ENCODE measurements at places on chromosomes 2 and 18.

- DNase-seq = no peak
Measured at GRCh38 chr2:189582140-189582808, 1.7 kb upstream of the SLC40A1 start.

GRCh38 chr2:39128919-39129391 lies 8.1 kb upstream of the SOS1 start:
- DNase-seq = peak; percentile 46

DNA sequence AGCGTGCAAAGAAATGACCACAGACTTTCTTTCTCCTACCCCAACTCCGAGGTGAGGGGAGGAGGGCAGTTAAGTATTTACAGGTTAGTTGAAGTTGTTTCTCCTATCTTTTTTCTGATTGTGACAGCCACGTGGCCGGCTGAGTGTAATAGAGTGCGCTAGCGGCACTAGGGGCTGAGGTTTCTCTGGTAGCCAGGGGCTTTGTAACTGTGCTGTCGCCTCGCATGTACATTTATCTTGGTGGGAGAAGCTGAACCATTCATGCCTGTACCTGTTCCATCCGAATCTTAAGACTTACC lies 214.1 kb upstream of the STON1 start:
- peak; percentile 10 for DNase-seq

DNA sequence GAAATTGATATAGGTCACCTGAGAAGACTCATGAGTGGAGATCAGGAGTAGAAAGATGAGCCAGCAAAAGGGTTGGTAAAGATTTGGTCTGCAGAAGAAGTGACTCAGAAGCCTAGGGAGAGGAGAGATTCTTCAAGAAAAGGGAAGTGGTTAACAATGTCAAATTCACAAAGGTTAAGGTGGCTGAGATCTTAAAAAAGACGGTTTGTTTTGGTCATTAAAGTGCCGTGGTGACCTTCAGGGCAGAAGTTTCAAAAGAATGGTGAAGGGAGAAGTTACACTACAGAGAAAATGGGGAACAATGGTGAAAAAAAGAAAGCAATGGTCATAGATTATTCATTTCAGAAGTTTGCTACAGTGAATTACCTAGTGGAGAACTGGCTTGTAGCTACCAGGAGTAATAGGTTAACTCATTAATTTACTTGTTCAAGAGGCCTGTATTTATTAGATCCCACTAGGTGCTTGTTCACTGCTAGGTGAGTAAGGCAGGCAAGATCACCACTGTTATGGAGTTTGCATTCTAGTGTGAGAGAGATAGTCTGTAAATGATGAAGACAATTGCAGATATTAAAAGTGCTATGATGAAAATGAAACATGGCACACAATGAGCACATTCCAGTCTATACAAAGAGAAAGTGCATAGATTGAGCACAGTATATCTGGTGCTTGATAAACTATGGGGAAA lies 43.0 kb downstream of the FBXO48 start:
- no peak for DNase-seq

GRCh38 chr2:55093381-55093780 lies 43.1 kb upstream of the RTN4 start:
- DNase-seq = no peak

DNA sequence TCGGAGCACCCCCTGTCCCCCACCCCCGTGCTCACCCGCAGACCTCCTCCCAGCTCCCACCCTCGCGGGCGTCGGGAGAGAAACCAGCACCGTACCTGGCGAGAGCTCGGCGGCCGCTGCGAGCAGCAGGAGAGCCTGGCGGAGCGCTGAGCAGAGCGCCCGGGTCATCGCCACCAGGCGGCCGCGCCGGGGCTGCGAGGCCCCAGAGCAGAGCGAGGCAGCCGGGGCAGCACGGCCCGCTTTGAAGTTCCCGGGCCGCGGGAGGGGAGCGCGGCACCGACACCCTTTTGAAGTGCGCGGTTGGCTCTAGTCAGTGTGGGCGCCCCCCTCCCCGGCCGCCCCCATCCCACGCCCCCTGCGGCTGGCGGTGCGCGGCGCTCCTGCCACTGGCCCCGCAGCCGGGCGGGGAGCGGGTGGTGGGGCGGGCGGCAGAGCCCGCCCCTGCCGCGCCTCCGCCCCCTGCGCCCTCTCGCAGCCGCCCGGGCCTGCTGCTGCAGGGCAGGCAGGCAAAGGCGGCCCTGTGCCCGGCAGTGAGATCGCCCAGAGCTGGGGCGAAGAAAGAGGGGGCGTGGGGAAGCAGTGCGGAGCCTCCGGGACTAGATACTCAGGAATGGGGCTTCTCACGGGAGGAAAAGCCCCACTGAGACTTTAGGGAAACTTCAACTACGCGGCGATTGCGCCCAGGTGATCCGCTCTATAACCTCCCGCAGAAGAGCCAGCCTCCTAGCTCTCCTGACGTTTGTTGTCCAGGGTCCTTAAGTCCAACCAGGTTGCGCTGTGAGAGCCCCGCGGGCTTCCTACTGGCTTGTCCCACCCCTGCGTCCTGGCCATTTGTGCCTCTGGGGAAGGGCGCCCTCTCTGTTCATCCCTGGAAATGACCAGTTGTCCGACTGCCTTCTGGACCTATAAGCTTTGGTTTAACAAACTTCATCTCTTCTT lies at the start of gene ACVR1C:
Gene ACVR1C, minus strand, starts transcription at position 388 of the 939 bp plus-strand sequence. Its CDS starts 220 bp downstream, at position 168.
- DNase-seq = peak; percentile 11

DNA sequence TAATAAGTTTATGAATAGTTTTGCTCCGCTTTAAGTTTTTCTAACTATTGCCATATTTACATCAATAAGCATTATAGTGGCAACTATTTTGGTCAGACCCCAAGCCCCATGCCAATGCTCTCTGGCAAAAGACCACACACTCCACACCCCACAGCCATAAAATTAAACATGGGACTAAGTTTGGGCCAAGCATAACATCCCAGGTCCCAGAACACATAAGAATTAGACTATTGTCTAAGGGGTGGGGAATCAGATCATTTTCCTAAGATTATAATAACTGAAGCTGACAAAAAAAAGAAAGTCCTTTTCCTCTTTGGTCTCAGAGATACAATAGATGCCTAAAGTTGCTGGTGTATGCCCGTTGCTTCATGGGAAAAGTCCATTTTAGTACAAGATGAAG lies 46.3 kb downstream of the EXOC6B start:
- no peak for DNase-seq

DNA sequence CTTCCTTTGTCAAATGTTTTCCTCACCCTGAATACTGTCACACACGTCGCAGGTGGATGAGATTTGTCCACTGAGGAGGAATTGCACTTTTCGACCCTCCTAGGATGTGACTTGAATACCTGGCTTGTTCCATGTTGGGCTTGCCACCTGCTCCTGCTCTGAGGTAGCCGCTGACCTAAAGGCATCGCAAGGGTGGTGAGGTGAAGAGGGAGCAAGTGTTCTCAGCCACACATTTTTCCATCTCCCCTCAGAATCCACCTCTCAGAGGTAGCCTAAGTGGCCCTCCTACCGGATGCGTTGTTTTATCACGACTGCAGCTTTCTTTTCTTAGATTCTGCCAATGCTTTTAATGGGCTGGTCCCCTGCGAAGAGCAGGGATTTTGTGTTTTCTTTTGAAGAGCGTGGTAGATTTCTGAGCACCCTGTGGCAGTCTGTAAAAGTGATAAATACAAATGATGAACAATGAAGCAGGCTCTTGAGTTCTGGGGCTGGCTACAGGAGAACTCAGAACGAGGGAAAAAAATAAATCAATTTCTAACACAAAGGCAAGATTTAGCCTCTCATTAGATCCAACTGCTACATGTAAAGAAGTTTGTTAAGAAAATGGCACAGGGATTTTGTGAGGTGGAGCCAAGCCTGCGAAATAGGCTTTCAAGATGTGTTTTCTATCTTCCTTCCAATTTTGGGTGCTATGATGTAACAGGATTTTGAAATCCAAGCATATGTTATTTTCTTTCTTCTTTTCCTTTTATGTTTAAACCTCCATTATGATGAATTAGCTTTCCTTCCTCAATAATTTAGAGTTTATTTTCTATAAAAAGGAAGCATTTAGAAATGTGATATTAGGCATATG lies 386.7 kb downstream of the TGIF1 start:
- DNase-seq = no peak

GRCh38 chr2:84486441-84487115 lies 27.5 kb upstream of the SUCLG1 start:
- DNase-seq = no peak

DNA sequence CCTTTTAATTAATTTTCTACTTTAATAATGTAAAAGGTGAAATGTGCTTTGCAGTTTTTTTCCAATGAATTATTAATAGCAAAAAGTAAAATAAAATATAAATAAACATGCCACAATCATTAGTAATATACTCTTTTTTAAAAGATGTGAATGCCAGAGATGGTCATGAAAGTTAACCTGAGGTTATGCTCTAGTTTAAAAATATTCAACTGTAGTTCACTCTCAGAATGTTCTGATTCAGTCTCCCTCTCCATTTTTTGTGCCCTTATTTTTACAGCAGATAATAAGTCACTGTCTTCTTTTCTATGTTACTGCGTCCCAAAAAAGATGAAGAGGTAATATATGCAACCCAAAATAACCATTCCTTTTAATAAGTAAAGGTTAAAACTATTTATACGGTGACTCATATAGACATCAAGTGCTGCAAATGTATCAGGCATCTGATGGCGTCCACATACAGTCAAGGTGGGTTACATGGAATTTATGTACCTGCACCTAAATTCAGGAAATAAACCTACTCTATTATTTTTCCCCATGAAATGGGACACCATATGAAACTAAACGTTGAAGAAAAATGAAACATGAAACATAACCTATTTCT lies 153.6 kb upstream of the ZNF804A start:
- DNase-seq = no peak

GRCh38 chr18:78603102-78603983 lies 376.3 kb upstream of the SALL3 start:
- no peak for DNase-seq

GRCh38 chr2:236538242-236538641 lies 31.4 kb upstream of the ACKR3 start:
- no peak for DNase-seq

- DNase-seq = no peak
Measured at GRCh38 chr2:199829628-199830027, 21.4 kb downstream of the FTCDNL1 start.

- DNase-seq = no peak
Measured at GRCh38 chr2:15731889-15732271, 140.2 kb downstream of the DDX1 start.

DNA sequence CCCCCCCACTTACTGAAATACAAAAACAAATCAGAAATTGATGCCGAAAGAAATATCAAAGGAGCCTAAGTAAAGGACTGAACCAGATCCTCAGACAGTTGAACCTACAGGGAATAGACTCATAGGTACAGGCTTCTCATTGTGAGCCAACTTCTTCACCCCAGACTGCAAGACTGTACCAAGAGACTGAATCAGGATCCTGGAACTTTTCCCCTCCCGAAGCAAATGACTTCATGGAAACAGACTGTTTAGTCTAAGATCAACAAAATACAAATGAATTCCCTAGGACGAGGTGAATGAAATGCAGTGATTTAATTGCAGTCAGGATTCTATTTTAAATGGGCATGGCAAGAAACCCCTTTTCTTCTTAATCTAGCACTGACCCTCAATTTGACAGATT lies 53.6 kb upstream of the RNF152 start:
- no peak for DNase-seq

- DNase-seq = no peak
Measured at GRCh38 chr18:67215686-67216085, 300.8 kb downstream of the DSEL start.

- DNase-seq = no peak
Measured at GRCh38 chr2:155381436-155381835, 682.9 kb downstream of the KCNJ3 start.

DNA sequence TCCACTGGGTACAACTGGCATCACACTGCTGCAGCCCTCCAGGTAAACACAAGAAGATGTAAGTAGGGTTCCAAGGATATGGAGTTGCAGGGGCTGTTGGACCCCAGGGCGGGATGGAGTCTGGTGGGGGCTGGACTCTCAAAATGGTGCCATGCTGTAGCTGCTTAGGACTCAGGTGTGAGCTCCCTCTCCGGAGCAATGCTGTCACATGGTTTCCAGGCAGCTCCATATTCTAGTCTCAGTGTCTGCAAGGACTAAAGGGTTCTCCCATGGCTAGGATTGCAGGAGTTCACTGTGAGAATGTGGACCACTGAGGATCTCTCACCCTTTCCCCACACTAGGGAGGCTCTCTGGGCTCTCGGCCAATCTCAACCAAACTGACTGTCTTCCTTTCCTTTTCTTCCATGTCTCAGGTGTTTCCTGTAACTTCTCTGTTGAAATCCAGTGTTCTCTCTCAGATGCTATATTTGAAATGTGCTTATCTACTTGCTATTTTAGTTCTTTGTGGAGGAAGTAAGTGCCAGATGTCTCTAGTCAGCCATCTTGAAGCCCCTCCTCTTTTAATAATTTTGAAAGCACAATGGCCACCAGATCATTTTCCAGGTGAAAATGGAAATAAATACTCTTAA lies 57.6 kb downstream of the CCNT2 start:
- DNase-seq = no peak

- no peak for DNase-seq
Measured at GRCh38 chr2:241323778-241324177, 8.1 kb downstream of the SEPTIN2 start.

- no peak for DNase-seq
Measured at GRCh38 chr2:39736640-39737039, 42.4 kb downstream of the THUMPD2 start.
